Activated CD8-positive, alpha-beta memory T cell treated with anti-CD3 and anti-CD28 coated beads, Interleukin-2, amount 10 ng/mL, durations not matched to agents 7 days and 5 days (primary cell): ENCODE measurements at places on chromosomes 1 and 21. TPM values are rescaled to one million over a fixed set of nuclear protein-coding genes. Genes with fewer than 3 reads are reported as not detected.
A peak's percentile ranks its signal among the peaks of the same experiment; 100 is the strongest.

- no peak overlapping the region for H3K27ac ChIP-seq
- no peaks in the 10 kb centered on the region for H3K36me3 ChIP-seq
- peak; percentile 59 for DNase-seq
- H3K27me3 ChIP-seq, result peaks cover 3% of the 10 kb centered on the region
- no peak overlapping the region for H3K4me3 ChIP-seq
Measured at GRCh38 chr1:10755970-10756521, 40.4 kb downstream of the CASZ1 start.

- H3K27ac ChIP-seq, result no peak overlapping the region
- H3K36me3 ChIP-seq, result no peaks in the 10 kb centered on the region
- DNase-seq, result no peak
- H3K4me1 ChIP-seq, result no peaks in the 10 kb centered on the region
- no peaks in the 10 kb centered on the region for H3K27me3 ChIP-seq
Measured at GRCh38 chr1:34477632-34478141, 277.2 kb upstream of the GJB5 start.

GRCh38 chr1:84872696-84873355, 20.2 kb downstream of the LPAR3 start:
- H3K27me3 ChIP-seq, result peaks cover 54% of the 10 kb centered on the region
- no peak for DNase-seq
- H3K36me3 ChIP-seq, result no peaks in the 10 kb centered on the region
- H3K4me3 ChIP-seq, result no peak overlapping the region
- no peak overlapping the region for H3K27ac ChIP-seq
- H3K4me1 ChIP-seq, result peaks cover 21% of the 10 kb centered on the region

- DNase-seq, result no peak
- no peak overlapping the region for H3K4me3 ChIP-seq
- H3K27ac ChIP-seq, result no peak overlapping the region
- peaks cover 17% of the 10 kb centered on the region for H3K27me3 ChIP-seq
- H3K4me1 ChIP-seq, result no peaks in the 10 kb centered on the region
Measured at GRCh38 chr1:244112041-244112440, 61.0 kb downstream of the ZBTB18 start.

Gene HFM1
- total RNA-seq, result not detected
